ENCODE measurements at places on chromosomes 1 and 21.
A peak's percentile ranks its signal among the peaks of the same experiment; 100 is the strongest.

GRCh38 chr1:35555601-35556477 lies 1.4 kb downstream of the KIAA0319L start:
- DNase-seq, result no peak

- no peak for DNase-seq
Measured at GRCh38 chr1:110310300-110310699, 28.9 kb upstream of the RBM15 start.

DNA sequence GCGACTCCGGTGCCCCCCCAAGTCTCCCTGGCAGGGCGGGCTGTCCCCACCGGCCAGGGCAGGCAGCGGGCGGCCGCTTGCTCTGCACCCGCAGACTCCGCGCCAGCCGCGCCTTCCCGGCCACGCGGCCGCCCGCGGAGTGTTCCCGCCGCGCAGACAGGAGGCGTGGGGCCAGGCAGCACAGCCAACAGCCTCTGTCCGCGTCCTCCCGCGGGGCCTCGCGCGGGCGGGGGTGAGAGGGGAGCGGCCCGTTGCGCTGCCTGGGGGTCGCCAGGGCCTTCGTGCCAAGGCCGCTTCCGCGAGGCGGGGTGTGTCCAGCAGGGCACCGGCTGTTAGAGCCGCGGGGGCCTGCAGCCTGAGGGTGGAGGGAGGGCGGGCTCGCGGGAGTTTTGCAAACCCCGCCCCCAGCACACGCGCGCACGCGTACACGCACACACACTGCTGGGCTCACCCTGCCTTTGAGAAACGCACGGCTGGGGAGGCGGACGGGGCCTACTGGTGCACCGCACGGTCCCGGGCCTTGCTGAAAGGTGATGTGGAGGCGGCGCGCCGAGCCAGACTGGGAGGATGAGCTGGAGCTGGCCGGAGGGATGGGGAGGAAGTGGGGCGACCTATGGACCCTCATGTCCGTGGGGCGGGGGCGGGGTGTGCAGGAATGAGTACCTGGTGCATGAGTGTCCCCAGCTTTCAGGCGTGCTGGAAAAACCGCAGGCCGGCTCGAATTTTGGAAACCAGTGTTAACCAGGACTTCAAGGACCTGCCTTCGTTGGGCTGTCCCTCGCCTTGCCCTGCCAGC lies 41.5 kb downstream of the KIAA1614 start:
- DNase-seq, result peak; percentile 13

GRCh38 chr1:45148209-45148825 lies 58.1 kb downstream of the ZSWIM5 start:
- DNase-seq, result no peak

DNA sequence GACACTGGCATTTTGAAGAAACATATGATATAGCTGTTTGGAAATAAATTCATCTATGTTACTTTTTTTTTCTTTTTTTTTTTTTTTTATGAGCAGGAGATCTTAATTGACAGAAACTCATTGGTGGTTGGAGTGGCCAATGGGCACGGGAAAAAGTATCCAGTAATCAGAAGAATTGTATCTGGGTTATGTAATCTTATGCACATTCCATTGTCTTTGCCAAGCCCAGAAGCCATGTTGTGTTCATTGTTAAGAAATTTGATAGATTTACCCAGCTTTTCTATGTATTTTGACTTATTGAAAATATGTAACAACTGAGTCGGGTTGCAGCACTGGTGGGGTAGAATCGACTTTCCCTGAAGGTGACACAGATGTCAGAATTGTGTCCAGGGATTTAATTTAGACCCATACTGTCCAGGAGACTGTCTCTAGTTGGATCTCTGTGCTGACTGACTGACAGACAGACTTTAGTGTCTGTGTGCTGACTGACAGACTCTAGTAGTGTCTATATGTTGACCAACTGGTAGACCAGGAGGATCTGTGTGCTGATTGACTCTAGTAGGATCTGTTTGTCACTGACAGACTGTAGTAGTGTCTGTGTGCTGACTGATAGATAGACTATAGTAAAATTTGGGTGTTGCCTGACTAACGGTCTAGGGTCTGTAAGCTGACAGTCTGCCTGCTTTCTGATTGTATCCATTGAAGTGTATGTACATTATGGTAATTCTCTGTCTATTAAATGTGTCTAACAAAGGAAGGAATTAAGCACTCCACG lies 12.3 kb upstream of the C4BPB start:
- DNase-seq, result no peak

DNA sequence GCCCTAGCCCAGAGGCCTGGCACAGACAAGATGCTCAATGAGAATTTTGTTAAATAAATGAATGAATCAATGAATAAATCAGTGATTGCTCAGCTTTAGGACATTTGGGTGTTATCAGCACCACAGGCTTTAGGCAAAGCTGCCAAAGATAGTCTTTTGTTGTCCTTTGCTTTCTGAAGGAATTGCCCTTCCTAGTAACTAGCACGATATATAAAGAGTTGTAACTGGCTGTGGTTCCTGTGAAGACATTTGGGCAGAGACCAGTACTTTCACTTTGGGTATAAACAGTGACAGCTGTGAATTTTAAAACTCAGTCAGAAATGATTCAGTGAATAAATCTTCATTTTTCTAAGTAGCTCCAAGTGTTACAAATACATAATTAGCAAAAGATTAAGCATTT lies 13.3 kb downstream of the RNU5D-1 start:
- DNase-seq, result no peak

- DNase-seq, result no peak
Measured at GRCh38 chr1:186154651-186155050, 220.4 kb downstream of the TPR start.

DNA sequence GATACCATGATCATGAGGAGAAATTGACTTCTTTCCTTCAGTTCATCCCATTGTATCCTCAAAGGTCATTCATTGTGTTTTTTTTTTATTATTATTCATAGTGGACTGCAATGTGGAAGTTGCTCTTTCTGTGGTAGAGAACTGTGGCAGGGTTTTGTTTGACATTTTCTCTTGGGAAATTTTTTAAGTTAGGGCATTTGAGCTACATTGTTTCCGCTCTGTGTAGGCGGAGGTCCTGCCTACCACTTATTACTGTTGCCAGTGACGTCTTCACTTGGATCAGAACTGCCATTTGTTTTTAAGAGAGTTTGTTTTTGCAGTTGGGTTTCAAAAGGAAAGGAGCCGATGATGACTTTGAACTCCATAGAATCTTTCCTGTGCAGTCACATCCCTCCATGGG lies 287.4 kb upstream of the FMN2 start:
- no peak for DNase-seq

- no peak for DNase-seq
Measured at GRCh38 chr1:161138431-161138830, 6.0 kb upstream of the DEDD start.

DNA sequence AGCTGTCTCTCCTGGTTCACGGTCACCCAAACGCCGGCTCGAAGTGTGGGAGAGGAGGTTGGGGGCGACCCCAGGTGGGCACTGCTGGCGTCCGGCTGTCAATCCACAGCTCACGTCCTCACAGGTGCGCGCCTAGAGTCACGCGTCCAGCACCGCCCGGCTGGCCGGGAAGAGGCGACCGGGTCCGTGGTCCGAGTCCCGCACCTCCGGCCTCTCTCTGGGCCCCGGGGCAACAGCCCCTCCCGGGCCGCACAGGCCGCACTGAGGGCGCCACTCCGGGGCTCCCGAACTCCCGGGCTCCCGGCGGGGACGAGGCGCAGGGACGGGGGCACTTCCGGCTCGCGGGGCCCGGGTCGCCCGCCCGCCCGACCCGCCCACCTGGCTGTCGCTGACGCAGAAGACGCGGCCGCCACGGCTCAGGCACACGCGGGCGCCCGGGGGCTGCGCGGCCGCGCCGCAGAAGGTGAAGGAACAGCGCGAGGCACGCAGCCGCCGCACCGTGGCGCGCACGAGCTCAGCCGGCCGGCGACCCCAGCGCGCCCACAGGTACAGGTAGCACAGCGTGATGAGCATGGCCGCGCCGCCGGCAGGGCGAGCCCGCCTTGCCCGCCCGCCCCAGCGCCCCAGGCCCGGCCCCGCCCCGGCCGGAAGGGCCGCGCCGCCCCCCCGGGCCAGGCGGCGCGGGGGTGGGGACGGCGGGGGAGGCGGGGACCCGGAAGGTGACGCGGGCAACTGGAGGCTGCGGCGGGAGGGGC lies at the start of gene HLCS:
TSS of gene HLCS (minus strand) at position 604 of the 755 bp plus-strand sequence. CDS start at position 573, 31 bp downstream.
- DNase-seq, result no peak

DNA sequence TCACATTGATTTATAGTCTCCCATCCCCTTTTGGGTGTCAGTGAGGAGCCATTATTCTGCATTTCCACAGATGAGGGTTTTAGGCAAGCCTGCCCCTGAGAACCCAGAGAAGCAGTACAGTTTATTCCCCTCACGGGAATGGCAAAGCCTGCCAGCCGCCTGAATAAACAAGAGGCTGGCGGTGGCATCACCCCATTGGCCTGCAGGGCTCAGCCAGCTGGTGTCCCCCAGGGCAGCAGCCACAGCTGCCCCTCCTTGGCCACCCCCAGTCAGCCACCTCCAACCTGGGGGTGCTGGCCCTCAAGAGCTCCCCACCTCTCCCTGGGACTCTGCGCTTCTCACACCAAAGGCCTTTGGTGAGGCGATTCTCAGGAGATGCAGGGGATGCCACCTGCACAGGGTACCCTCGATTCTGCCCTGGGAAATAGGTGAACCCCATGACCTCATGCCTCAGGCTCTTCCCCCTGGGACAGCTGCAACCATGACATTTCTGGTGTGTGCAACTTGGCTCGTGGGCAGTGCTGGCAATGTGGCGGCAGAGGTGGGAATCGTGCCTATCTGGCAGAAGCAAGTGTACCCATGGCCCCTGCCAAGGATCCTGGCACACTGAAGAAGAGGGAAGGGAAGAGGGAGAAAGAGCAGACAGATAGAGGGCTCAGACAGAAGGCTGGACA lies 14.0 kb downstream of the OLFML2B start:
- no peak for DNase-seq

- no peak for DNase-seq
Measured at GRCh38 chr1:179879797-179880196, 2.2 kb upstream of the TOR1AIP2 start.

DNA sequence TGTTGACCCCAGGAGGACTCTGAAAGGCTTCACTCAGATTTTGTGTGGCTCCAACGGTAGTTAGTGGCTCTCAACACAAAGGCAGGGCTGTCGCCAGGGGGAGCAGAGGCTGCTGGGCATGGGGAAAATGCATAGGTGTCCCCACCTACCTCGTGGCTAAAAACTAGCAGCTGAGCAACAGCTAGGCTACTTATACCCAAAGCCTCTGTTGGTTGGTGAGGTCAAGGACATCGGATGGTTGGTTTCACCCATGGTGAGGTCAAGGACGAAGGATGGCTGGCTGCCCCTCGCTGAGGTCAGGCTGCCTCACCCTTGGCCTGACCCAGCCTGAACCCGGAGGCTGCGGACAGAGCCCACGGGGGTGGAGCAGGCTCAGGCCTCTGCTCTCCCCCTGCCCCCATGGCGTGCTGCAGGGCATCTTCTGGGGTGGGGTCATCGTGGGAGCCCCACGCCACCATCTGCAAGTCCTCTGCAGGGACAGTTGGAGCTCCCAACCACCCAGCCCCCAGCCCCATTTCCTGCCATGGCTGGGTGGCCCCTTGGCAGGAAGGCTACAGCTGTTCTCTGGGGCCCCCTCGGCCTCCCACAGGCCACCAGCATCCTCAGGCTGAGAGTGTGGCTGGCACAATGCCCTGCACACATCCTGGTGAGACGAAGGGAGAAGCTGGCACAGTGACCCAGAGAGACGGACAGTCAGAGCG lies 8.5 kb upstream of the GNB1 start:
- no peak for DNase-seq

GRCh38 chr1:15384301-15384901 lies 25.3 kb upstream of the EFHD2 start:
- DNase-seq, result peak; percentile 80

- DNase-seq, result peak; percentile 53
Measured at GRCh38 chr1:58816072-58816746, 32.4 kb upstream of the JUN start.

DNA sequence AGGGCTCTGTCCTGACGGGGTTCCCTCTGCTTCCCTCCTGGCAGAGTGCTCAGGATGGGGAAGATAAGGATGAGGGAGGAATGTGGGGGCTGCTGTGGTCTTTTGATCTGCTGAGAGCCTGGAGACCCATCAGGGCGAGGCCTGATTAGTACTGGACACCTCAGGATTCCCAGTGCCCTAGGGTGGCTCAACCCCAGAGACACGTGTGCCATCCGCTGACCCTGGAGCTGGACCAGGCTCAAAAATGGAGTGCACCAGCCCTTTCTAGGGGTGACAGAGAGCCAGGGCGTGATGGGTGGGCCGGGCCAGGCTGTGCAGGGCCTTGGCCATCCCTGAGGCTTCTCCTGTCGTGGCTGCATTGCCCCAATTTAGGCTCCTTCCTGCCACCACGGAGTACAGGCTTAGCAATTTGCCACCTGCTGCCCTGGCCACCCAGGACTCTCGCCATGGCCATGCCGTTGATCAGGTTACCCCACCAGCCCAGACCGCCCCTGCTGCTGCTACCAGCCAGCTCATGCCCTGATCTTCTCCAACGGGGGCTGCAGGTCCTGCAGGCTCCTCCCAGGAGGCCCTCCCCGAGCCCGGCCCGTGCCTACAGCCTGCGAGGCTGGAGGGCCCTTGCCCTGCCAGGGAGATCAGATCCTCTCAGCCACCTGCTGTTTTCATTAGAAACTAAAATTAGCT lies 9.5 kb downstream of the WNT4 start:
- no peak for DNase-seq

GRCh38 chr21:39657091-39657689 lies 44.5 kb downstream of the B3GALT5 start:
- no peak for DNase-seq

GRCh38 chr1:223775054-223775453 lies 62.7 kb downstream of the CAPN2 start:
- DNase-seq, result no peak

DNA sequence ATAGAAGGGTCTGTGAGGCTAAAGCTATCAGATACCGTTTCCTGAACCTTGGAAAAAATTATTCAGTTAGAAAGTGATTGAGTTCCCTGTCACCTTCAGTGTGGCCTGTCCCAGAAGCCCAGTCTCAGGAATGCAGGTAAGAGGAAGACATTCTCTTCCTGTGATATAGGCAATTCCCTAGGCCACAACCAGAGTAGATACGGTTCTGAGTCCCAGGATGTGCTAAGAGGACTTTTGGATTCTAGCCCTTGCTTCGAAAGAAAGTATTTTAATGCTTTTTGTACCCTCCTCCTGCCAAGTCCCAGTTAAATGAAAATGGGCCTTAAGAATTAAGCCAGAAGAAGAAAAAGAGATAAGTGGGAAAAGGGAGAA lies 313.5 kb upstream of the PLXNA2 start:
- no peak for DNase-seq

DNA sequence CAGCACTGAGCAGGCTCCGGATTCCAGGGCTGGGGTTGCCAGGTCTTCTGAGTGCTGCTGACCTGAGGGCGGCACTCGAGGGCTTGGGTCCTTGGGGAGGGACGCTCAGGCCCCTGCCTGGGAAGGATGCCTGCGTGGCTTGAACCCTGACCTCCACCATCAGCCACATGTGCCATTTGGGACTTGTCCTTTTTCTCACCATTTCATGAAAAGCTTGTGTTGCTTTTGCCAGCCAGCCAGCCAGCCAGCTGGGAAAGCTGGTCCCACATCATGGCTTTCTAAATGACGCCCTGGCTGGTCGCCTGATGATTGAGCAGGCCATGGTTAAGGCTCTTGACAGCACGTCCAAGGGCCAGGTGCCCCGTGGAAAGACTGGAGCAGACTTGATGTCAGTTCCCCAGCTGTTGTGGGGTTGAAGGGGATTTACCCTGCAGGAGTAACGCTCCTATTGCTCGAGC lies 168.7 kb downstream of the CAMTA1 start:
- DNase-seq, result no peak

GRCh38 chr1:86061551-86061990 lies 95.0 kb downstream of the COL24A1 start:
- DNase-seq, result no peak
